ENCODE measurements at places on chromosomes 5 and 9.

DNA sequence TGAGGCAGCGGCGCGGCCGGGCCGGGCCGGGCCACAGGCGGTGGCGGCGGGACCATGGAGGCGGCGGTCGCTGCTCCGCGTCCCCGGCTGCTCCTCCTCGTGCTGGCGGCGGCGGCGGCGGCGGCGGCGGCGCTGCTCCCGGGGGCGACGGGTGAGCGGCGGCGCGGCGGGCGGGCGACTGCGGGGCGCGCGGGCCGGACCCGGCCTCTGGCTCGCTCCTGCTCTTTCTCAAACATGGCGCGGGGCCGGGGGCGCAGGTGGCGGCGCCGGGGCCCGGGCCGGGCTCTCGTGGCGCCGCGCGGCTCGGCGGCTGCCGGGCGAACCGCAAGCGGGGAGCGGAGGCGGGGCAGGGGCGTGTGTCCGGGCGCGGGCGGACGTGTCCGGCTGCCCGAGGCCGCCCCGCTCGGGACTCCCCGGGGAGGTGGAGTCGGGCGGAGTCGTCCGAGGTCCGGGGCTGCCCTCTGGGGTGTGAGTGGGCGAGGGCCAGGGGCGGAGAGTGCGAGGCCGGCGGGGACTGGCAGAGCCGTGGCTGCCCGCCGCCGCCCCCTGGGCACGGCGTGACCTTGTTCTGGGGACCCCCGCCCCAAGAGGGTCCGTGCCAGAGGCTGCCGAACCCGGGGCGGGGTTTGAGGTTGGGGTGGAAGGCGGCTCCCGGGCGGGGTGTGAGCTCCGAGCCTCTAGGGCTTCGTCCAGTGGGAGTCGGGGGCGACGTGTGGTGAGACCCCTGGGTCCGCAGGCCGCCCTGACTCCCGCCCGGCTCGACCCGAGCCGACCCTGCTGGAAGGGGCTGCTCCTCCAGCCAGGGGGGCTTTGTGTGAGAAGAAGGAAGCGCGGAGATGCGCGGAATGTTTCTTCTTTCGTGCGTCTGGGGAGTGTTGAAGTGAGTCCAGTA lies 485 bp downstream of the TGFBR1 start:
- no peak for DNase-seq

DNA sequence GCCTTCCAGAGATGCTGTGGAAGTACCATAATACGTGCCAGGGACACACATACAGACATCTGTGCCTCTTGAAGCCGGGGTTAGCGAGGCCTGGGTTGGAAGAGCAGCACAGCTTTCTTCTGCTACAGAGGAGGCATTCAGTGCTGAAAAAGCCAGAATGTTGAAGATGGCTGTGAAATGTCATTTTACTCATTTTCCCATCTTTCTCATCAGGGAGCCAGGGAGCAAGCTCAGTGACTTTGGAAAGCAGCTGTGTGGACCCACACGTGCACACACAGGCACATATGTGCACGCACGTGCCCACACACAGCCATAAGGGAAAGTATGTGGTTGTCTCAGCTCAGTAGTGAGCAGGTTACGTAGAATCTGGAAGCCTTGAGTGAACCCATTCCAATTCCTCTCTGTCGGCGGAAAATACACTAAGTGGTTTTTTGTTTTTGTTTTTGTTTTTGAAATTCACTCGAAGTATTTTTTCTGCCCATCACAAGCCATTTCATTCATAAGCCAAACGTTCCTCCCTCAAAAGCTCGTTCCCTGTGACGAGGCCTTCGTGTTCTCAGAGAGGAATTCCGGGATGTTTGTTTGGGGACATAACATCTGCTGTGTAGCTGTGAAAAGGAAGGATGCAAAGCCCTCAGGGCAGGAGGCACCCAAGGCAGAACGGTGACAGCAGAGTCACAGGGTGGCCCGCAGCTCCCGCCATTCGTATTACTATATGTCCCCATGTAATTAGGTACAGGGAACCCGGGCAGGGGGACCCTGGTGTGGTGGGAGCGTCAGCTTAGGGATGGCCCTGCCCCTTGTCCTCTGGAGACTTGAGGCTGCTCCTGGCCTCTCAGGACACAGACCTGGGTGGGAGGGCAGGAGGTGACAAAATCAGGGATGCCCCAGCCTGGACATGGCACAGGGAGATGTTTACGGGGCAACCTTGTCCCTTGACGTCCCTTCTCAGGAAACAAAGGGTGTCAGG lies 29.0 kb upstream of the ANKRD33B start:
- DNase-seq = no peak

- DNase-seq = no peak
Measured at GRCh38 chr9:133803028-133803585, 65.0 kb upstream of the SARDH start.

GRCh38 chr5:135944967-135945560 lies 9.7 kb downstream of the LECT2 start:
- no peak for DNase-seq

GRCh38 chr5:5297432-5298067 lies 124.9 kb upstream of the ICE1 start:
- DNase-seq = no peak

DNA sequence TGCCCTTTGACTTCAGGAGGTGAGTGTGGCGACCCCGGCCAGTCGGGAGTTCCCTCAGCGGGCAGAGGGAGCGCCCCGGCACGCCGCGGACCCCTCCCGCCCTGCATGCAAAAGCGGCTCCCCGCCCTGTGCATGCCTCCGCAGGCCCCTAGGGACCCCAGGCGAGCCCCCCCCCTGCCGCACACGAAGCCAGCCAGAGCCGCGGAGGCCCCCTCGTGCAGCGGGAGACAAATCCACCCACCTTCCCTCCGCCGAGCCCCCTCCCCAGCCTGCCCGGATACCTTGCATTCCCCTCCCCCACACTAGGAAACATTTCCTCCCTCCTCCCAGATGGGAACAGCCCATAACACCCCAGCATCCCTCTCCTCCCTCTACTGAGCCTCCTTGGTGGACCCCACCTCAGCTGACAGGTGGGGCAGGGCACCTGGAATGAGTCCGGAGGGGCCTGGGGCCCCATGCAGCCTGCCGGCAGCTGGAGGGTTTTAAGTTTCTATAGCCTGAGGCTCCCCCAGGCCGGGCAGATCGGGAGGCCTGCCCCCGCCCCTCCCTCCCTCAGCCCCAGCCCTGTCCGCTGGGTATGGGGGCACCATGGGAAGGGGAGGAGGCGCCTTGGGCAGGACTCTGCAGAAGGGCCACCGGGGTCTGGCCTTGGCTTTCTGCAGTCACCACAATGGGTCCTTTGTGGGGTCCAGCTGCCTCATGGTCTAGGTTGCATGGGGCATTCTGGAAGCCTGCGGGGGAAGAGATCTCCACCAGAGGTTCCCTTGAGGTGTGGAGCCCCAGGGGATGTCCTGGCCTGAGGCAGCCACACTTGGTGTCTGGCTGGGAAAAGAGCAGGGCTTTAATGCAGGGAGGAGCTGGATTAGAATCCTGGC lies 601 bp downstream of the ERGIC1 start:
- DNase-seq = no peak
